ENCODE measurements at places on chromosomes 11 and 22.

DNA sequence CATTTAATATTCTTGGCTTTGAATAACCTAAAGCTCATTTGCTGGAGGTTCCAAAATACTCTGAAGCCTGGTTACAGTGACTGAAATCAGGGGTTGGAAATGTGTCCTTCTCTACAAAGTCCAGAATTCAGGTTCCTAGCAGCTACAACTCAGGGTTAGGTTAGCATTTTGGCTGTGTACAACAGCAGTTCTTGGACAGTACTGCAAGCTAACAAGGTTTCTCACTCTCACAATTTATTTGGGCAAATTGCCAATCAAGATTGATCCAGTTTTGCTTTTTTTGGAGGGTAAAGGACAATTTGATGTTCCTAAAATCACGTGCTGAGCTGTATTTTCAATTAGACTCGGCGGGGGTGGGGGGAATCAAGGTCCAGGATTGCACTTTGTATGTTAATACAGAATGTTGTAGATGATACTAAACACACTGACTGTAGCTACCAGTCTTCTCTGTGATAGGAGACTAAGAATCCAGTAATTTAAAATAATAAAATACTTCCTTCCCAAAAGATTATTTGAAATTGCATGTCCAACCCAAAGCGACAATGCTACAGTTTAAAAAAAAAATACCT lies 49.7 kb upstream of the RAPSN start:
- no peak for DNase-seq

- no peak for DNase-seq
Observed at GRCh38 chr11:77106321-77106720, 3.7 kb downstream of the OMP start.

DNA sequence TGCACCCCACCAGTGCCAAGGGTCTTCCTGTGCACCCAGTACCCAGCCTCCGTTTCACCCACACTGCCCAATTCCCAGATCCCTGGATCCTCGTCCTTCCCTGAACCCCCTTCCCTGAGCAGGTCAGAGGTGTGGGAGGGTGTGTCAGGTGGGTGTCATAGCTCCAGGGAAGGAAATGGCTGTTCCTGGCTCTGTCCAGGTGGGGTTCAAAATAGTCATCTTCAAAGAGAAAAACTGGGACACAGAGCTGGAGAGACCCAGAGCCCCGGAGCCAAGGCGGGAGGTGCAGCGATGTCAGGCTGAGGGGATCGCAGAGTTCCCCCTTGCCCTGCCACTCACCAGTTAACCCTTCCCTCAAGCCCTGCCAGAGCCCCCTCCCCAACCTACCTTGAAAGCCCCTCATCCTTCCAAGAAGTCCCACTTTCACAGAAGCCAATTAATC lies 698 bp downstream of the C1QTNF4 start:
- DNase-seq, result no peak

DNA sequence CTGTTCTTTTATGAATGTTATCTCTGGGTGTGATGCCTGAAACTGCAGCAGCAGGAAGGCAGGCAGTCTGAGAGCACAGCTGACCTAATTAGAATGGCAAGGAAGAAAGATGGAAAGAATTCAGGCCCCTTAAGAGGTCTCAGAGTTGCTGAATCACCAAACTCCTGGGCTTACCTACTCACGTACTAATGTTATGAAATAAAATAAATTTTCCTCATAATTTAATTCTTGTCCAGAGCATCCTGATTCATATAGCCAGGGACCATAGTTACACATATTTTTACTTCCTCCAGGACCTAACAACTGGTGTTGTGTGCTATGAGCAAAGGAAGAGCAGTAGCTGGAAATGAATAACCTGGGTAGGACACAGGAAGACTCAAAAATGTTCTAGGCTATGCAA lies 41.9 kb downstream of the SNX19 start:
- DNase-seq, result no peak

DNA sequence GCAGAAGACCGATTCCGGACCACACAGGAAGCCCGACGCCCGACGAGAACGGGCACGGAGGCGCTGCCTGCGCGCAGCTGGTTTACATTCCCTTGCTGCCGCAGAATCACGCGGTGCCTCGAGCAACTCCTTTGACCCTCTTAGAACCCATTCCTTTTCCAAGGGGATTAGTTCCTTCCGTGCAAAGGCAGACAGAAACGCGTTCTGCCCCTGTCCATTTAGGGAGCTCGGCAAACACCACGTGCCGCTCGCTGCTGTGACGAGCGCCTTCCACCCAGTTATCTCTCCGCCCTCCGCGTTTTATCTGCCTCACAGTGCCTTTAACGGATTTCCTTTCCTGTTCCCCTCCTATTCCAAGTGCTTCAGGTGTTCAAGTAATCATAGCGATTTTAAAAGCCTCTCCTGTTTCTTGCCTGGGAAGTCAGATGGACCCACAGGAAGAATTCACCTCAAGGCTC lies 24.1 kb upstream of the MICAL3 start:
- no peak for DNase-seq

DNA sequence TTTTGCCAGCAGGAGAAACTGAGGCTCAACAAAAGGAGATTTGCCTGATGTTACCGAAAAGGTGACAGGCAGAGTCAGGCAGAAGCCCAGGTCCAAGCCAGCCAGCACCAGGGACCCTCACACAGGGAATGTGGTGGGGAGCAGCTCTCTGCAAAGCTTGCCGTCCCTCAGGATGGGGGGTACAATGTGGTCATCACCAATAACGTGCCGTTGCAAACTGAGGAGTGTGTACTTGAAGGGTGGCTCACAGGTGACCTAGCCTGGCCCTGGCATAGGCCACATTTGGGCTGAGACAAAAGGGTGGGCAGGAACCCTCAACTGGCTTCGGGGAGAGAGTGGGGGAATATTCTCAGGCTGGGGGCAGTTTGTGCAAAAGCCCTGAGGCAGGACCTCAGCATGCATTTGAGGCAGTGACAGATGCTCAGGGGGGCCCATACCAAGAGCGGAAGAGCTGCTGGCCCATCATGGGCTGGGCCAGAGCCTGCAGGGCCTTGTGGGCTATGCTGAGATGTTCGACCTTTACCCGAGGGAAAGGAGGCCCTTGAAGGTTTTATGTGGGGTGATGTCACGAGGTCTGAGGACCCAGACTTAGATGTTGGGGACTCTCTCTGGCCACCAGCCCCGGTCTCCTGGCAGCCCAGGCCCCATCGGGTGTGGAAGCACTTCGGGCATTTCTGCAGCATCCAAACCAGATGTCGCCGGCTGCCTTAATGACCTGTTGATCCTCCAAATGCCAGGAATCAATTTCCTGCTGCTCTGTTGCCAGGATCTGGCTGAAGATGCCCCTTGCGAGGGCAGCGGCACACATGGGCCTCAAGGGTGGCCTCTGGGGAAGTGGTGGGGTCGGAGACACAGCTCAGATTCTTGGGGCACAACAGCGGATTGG lies 57.4 kb upstream of the SHISAL1 start:
- no peak for DNase-seq

DNA sequence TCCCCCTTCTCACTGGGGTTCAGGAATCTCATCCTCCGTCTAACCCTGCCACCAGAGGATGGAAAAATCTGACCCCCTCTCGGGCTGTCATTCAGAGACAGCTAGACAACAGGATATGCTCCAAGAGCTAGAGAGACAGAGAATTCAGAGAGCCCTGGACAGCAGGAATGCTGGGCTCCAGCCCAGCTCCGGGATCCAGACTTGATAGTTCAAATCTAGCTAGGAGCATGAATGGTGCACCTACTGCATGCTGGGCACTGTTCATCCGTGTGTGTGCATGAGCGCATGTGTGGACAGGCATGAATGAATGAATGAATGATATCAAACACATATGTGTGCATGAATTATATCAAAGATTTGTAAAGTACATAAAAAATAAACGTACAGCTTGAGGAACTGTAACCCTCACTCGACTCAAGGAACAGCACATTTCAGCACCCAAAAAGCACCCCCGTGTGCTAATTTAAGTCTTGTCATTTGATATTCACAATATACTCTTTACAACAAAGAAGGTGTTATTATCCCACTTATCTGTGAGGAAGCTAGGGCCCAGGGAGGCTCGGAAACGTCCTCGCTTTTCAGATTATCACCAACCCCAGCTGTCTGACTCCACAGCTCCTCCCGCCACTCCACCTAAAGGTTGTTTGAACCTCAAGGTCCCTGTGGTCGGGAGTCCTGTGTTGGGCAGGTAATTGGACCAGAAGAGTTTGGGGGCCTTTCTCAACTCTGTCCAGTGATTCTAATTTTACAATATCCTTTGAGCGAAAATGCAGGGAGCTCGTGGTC lies 640 bp upstream of the VSIG10L2 start:
- DNase-seq, result no peak
